T-helper 17 cell (primary cell): ENCODE measurements at places on chromosomes 7 and 10.

- DNase-seq, result no peak
- H3K27ac ChIP-seq, result no peak overlapping the region
- no peaks in the 10 kb centered on the region for H3K27me3 ChIP-seq
- no peaks in the 10 kb centered on the region for H3K36me3 ChIP-seq
- no peaks in the 10 kb centered on the region for H3K4me1 ChIP-seq
- no peak overlapping the region for H3K4me3 ChIP-seq
Measured at GRCh38 chr7:41103331-41103730, 599.6 kb downstream of the INHBA start.

DNA sequence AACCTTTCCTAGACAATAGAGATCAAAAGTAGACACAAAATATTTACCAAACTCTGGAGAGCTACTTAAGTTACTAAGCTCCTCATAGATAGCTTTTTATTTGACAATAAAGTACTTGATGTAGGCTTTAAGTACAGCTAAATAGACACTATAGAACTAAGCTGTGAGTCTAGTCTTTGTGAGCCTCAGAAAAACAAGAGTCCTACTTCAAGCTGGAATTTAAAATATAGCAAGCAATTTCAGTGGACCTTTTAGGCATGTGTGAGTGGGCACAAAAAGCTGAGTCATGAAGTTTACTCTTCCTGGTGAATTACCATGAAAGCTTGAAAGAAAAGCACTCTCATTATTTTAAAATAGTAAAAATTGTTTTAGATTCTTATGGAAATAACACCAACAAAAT is 76.1 kb downstream of the ADD3 start:
- peak overlapping the region; percentile 67 for H3K27ac ChIP-seq
- H3K27me3 ChIP-seq, result no peaks in the 10 kb centered on the region

DNA sequence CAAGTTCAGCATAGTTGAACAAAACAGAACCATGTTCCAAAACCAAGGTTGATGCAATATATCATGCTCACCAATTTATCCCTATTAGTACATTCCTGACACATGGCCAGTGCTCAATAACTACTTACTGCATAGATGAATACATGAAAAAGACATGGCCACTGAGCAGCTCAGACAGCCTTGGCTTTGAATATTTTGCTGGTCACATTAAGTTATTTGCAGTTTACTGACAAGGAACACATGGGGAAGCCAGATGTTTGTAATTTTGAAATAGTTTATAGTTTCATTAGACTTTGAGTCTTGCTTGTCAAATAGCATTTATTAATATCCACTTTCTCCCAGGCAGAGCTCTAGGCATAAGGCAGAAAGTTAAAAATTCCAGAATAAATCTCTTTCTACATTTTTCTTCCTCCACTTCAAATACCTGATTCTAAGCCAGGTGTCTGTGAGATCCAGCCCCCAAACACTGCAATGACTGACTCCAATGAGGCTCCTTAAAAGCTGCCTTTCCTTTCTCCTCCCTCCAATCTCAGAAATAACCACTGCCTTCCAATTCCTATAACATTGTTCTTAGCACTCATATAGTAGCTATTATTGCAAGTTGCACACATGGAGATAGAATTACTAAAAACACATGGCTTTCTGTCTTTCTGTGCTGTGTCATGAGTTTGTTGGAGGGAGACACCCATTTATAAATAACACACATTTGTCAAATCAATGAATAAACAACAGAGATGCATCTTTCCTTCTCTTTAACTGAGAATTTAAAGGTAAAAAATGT is 91.3 kb downstream of the PCGF5 start:
- peaks cover 4% of the 10 kb centered on the region for H3K4me1 ChIP-seq
- DNase-seq, result no peak
- no peak overlapping the region for H3K27ac ChIP-seq

- H3K36me3 ChIP-seq, result no peaks in the 10 kb centered on the region
- H3K4me1 ChIP-seq, result no peaks in the 10 kb centered on the region
- DNase-seq, result no peak
- no peaks in the 10 kb centered on the region for H3K27me3 ChIP-seq
- H3K27ac ChIP-seq, result peak overlapping the region; percentile 24
Measured at GRCh38 chr7:149188213-149188612, 7.1 kb upstream of the ZNF282 start.

DNA sequence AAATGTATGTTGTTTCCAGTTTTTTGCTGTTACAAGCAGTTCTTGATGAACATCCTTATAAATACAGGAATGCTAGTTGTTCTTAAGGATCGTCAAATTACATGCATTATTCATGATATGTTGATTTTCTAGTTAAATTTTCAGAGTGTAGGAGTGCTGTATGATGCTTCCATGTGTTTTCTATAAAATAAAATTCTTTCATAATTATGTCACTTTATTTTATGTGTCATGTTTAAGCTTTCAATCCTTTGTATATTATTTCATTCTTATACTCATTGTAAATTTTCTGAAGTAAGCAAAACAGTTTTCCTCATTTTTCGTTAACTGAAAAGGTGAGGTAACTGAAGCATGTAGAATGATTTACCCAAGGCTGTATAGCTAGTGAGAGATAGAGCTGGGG is 16.8 kb upstream of the MYPN start:
- no peak for DNase-seq
- H3K4me1 ChIP-seq, result peaks cover 8% of the 10 kb centered on the region
- H3K36me3 ChIP-seq, result no peaks in the 10 kb centered on the region
- H3K4me3 ChIP-seq, result no peak overlapping the region
- H3K27me3 ChIP-seq, result no peaks in the 10 kb centered on the region

DNA sequence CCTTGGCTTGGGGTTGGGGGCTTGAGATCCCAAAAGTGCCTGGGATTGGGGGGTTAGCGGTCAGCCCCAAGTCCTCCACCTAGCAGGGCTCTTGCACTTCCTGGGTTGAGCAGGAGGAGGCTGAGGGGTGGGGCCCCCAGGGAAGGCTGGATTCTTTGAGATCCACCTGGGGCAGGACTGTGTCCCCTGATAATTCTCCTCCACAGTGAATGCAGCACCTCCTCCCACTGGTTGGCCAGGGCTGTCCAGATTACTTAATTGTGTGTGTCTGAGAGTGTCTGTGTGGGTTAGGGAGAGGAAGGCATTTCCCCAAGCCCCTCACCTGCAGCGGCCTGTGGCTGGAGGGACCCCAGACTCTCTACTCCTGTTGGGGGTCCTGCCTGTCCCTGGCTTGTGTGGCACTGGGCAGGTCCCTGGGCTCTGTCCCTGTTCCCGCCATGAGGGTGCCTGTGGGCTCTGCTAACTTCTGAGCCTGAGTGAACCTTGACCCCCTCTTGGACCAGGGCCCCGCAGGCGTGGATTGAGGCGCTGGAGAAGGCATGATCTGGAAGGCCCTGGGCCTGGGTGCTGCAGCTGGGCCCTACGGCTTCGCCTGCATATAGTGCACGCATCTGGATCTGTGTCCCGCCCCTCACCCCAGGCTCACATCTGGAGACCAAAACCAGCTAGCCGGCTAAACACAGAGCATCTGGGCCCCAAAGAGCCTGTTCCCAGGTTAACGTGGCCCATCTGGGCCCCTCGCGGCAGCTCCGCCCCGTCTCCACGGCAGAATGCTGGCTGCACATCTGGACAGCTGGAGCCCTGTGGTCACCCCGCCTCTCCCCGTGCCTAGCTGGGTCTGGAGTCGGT is 10.4 kb downstream of the TMEM270 start:
- peaks cover 2% of the 10 kb centered on the region for H3K4me1 ChIP-seq
- H3K4me3 ChIP-seq, result no peak overlapping the region
- no peaks in the 10 kb centered on the region for H3K27me3 ChIP-seq
- H3K27ac ChIP-seq, result no peak overlapping the region
- DNase-seq, result no peak

- no peaks in the 10 kb centered on the region for H3K27me3 ChIP-seq
- H3K27ac ChIP-seq, result peak overlapping the region; percentile 57
- DNase-seq, result no peak
- H3K4me3 ChIP-seq, result no peak overlapping the region
Measured at GRCh38 chr10:122998360-122998917, 10.2 kb downstream of the IKZF5 start.

DNA sequence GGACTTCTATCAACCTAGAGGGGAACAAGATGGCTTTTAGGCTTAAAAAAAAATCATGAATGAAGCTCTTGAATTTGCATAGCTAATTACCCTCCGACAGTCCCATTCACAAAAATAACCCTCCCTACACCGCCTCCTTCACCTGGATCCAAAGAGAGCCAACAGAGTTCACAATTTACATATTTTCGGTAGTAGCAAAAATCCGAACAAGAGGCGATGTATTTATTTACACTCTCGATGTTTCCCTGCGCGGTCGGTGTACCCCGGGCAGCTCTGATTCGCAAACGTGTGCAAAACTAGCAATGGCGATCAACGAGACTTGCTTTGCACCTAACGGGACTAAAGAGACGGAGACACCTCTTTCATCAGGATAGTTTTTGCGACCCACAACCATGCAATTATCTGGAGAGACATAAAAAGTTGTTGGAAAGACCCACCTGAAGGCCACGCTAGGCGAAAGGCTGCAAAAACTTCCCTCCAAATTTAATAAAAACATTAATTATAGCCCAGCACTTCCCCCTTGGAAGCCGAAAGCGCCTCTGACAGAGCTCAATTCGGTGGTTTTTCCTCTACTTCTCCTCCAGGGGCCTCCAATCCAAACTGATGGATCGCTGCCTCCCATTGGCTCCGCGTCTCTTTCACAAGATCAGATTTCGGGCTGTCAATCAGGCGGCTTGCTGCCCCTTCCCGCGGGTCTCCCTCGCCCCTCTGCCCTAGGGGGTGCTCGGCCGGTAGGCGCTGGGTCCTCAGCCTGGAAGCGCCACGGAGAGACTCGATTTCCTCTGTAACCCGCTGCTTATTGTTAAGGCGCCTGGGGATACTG is at the start of gene ETV1:
Gene ETV1 (minus strand): TSS at position 541 of the 823 bp plus-strand sequence. CDS start 614 bp downstream, outside the sequence.
- no peaks in the 10 kb centered on the region for H3K36me3 ChIP-seq
- peak; percentile 11 for DNase-seq
- H3K4me1 ChIP-seq, result no peaks in the 10 kb centered on the region
- H3K4me3 ChIP-seq, result no peak within 1 kb of the TSS

DNA sequence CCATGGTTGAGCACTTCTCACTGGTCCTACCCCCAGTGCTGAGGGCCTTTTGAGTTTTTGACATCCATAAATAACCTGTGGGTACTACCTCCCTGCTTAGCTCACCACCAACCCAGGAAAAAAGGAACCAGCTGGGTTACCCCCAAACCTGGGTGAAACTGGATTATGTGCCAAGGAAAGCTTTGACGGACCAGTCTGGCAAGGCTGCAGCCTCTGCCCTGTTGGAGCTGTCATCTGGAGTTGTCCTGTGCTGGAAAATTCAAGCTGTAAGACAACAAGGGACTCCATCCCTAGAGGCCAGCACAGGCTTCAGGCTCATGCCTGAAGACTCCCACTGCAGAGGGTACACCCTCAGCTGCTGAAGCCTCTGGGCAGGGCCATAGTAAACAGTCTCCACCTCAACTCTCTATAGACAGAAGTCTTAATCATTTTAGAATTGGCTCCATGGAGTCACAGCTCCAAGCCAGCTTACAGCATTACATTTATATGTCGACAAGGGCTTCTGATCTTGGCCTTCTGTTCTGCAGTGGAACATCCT is 115.5 kb upstream of the AFAP1L2 start:
- H3K27me3 ChIP-seq, result no peaks in the 10 kb centered on the region
- H3K4me1 ChIP-seq, result peaks cover 81% of the 10 kb centered on the region
- H3K4me3 ChIP-seq, result peak overlapping the region; percentile 50
- peaks cover 6% of the 10 kb centered on the region for H3K36me3 ChIP-seq
- no peak for DNase-seq

DNA sequence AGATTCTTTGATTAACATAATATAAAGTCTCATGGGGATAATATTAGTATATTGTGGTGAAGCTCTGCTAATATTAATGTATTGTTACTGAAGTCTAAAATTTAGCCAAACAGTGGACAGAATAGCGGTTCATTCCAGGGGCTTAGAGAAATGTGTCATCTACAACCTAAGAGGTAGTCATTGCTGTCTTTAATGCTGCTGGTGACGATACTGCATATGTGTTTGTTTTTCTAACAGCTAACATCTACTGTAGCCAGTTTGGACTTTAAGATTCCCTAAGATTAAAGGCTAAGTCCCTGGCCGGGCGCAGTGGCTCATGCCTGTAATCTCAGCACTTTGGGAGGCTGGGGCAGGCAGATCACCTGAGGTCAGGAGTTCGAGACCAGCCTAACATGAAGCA is 102.0 kb upstream of the SAMD8 start:
- H3K4me1 ChIP-seq, result peaks cover 33% of the 10 kb centered on the region
- no peak overlapping the region for H3K4me3 ChIP-seq
- peaks cover 3% of the 10 kb centered on the region for H3K36me3 ChIP-seq
- H3K27me3 ChIP-seq, result no peaks in the 10 kb centered on the region
- no peak for DNase-seq
